ENCODE measurements at places on chromosomes 2 and 18. TPM values are rescaled to one million over a fixed set of nuclear protein-coding genes. Genes with fewer than 3 reads are reported as not detected.

DNA sequence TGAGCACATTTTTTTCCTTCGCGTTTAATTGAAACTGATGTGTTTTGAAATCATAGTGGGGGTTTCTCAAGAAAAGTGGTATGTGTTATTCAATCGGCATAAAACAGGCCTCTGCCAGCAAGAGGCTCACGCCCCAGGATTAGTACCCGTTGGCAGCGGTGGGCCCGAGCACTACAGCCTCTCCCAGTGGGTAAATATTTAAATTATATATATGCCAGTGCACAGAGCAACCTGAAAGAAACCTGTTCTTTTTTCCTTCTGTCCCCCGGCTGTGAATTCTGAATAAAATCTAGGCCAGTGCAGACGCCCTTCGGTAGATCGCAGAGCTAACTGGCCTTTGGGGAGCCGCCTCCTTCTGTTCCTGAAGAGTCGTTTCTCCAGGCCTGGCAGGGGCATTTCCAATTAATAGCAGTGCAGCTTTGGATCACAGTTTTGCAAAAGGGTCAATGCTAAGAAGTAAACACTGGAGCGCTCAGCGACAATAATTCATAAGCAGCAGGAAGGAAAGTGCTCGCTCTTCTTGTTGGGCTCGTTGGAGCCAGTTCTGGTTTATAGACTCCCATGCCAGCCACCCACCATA, 202.8 kb upstream of the SALL3 start:
- DNase-seq, result no peak

DNA sequence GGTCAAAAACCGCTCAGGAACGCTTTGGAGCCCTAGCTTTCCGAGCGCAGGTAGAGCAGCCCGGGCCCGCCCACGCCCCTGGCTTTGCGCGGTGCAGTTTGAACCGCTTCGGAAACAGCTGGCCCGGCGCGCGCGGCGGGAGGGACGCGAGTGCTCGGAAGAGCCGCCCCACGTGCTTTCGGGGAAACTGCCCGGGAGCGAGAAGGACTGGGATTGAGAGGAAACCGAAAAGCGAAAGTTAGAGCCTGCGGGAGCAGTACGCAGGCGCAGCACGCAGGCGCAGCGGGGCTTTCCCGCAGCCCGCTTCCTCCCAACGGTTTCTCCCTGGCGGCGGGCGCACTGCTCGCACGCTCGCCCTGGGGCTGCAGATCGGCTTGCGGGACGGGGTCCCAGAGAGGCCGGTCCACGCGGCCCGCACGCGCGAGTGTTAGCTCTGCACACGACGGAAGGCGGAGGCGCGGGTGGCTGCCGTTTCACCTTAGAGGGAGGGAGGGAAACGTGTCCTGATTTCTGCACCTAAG, 6.3 kb upstream of the STAT1 start:
- DNase-seq, result peak; percentile 99

GRCh38 chr2:44802777-44803424, 138.6 kb upstream of the SIX3 start:
- peak; percentile 17 for DNase-seq

DNA sequence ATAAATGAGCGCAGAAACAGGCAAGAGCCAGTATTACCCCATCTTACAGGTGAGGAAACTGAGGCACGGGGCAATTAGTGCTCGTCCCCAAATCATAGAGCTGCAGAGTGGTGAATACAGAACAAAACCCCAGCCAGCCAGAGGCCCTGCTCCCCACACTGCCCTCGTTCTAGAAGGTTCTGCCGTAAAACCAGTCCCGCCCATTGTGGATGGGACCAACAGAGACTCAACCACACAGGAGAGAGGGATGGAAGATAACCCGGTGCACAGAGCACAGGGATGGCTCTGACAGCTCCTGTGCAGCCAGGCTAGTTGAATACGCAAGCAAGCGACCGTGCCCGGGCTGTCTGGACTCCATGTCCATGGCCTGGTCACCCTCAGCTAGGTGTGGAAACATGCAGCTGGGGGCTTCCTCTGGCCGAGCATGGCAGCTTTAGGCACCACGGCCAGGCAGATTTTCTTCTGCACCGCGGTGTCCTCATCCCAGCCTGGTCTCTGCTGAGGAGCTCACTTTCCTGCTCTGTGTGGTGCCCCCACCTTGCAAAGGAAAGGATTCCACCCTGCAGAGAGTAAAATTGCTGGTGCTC, 146.4 kb downstream of the TPO start:
- no peak for DNase-seq

DNA sequence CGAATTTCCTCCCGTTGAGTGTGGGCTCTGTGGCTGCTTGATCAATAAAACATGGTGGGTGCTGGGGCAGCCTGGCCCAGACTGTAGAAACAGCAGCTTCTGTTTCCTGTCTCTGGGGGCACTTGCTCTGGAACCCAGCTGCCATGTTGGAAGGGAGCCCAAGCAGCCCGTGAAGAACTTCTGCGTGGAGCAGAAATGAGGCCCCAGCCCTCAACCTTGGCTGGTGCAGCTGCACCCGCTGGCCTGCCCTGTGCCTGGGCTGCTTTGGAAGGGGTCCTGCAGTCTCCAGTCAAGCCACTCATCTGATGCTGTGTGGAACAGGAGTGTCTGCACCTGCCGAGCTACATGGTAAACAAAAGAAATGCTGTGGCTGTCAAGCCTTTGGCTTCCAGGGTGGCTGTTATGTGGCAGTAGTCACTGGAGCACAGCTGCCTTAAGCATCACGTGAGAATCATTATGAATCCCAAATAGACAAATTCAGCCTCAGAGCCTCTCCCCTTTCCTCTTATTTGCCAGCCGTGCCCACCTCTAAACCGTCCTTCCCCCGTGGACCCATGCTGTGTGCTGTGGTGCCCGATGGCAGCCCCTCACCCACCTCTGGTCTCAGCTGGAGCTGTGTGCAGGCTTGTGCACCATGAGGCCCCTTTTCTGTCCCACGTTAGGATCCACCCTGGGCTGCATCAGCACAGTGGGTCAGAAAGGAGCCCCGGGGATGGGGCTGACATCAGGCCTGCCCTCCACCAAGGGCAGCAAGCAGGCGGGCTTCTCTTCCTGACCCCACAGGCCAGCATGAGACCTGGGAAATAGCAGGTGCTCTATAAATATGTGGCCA, 134.0 kb upstream of the HDAC4 start:
- no peak for DNase-seq

- DNase-seq, result no peak
These were observed 209.7 kb upstream of the KCNJ3 start for GRCh38 chr2:154488801-154489200.

GRCh38 chr2:16413285-16413684, 252.3 kb downstream of the CYRIA start:
- DNase-seq, result no peak

- peak; percentile 79 for DNase-seq
These were observed 56.6 kb downstream of the CLHC1 start for GRCh38 chr2:55175254-55176093.

GRCh38 chr2:189770590-189771322, 8.2 kb upstream of the OSGEPL1 start:
- no peak for DNase-seq

DNA sequence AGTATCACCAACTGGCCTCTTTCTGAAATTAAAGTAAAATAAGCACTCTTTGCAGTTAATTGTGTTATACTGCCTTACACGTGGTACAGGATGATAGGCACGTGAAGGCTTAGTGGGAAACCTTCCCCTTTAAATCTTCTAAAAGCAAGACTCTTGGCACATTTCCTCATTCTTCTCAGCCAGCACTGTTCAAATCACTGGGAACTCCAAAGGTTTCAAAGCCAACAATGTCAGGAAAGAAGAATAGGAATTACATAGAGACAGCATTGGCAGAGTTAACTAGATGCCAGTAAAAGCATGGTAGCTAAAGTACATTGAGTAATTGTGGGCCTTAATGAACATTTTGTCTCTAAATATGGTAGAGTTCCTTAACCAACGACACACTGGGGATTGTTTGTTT, 96.4 kb downstream of the DTNA start:
- peak; percentile 52 for DNase-seq

DNA sequence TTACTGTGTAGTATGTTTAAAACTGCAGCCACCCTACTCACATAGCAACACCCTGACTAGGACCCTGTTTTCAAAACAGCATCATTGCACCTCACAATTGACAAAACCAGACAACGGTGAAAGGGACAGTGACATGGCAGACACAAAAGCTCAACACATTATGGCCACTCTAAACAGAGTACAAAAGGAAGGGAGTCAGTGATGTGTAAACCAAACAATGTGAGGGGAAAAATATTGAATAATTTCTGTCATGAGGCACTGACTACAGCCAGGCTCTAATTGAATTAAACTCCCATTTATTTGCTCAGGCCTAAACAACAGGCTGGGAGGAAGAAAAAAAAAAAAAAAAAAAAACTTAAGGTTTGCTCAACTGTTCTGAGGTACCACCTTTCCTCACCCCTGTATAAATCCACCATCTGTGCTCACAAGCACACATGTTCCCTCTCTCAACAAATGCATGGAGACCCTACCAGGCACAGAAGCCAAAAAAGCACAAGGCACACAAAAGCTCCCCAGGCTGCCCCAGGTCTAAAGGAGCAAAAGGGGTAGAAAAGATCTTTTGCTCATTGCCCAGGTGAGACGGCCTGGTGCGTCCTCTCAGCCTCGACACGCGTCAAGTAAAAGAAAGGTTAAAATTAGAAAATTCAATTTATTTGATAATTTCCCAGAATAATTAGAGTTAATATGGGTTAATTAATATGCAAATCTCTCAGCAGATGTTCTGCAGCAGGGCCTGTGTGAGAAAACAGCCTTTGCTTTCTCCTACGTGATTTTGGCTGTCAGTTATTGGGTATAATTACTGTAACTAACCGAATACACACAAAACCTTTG, 80.9 kb downstream of the ZEB2 start:
- no peak for DNase-seq

- DNase-seq, result peak; percentile 92
These were observed 195.4 kb downstream of the SPP2 start for GRCh38 chr2:234245945-234246344.

- peak; percentile 27 for DNase-seq
These were observed 33.8 kb downstream of the TOGARAM2 start for GRCh38 chr2:29014811-29015421.

DNA sequence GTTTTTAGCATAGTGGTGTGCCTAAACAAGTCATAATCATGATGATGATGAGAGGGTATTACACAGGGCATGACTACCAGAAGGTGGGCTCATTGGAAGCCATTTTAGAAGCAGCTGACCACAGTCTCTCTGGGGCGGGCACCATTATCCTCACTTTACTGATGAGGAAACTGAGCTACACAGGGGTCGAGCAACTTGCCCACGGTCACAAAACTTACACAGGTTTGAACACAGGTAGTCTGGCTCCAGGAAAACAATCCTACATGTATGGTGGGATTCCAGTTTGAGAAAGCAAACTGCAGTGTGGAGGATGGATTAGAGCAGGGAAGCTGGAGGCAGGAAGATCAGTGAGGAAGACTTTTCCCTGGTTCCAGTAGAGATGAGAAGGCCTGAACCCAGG, 6.2 kb downstream of the RHOB start:
- no peak for DNase-seq

GRCh38 chr2:150351922-150352321, 135.5 kb downstream of the RND3 start:
- no peak for DNase-seq

GRCh38 chr2:59025157-59025757, 784.1 kb upstream of the FANCL start:
- DNase-seq, result peak; percentile 7

- DNase-seq, result no peak
These were observed 860.4 kb upstream of the SOX11 start for GRCh38 chr2:4831751-4832150.

DNA sequence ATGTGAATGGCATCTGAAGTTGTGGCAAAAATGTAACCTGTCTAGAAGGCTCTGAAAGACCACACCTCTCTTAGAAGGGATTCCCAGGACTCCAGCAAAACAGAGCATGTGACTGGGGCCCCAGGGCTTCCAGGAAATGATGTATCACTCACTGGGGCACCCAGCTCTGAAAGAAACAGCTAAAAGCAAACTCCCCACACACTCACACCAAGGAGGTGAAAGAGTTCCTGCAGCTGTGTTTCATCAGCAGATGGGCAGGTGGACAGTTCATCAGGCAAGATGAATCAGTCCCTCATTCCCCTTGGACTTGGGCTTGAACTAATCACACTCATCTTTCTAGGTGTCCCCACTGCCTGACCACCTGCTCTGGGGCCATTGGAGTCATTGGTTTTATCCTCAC, 76.2 kb downstream of the CCBE1 start:
- DNase-seq, result no peak

DNA sequence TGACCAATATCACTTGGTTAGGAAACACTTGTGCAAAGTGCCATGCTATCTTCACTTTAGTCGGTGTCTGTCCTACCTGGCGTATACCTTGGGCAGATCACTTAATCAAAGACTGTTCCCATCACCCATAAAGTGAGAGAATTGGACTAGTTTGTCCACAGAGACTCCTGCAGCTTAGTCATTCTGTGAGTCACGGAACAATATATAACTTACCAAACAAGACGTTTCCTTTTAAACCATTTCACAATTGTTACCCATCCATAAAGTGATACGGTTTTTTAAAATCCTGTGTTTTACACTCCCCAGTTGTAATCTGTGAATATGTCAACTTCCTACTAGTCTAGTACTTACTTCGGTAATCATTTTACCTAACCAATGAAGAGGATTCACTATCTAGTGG, 499.3 kb upstream of the SMIM21 start:
- DNase-seq, result no peak

GRCh38 chr2:64605991-64606478, 47.7 kb downstream of the SERTAD2 start:
- DNase-seq, result no peak

GRCh38 chr2:172095146-172095904, 7.4 kb downstream of the DLX2 start:
- peak; percentile 58 for DNase-seq

- no peak for DNase-seq
These were observed 184.4 kb downstream of the LTBP1 start for GRCh38 chr2:33131111-33131510.

DNA sequence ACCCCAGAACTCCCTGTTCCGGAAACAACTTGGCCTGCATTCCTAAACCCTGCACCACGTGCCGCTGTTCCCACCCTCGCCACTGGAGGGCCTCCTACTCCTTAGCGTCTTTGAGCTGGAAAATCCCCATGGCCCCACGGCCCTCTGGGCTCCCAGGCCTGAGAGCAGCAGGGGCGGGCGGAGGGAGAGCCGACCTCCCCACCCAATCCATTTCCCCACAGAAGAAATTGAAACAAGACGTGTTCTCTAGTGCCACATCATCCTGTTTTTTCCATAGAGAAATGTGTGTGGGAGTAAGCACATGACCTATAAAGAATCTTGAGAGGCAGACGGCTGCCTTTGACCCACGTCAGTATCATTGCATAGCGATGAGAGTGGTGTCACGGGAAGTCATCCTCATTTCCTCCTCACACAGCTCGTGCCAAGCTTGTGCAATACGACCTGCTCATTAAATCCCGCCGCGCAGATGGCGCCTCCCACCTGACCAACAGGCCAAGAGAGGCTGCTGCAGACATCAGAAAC, 79.2 kb downstream of the LAMA1 start:
- DNase-seq, result peak; percentile 87

GRCh38 chr2:16626497-16626896, 39.1 kb downstream of the CYRIA start:
- peak; percentile 43 for DNase-seq

Gene GLI2
- not detected for total RNA-seq

Gene VIL1
- not detected for total RNA-seq

Gene DGKD
- total RNA-seq, result 12.3 TPM

Gene COLEC12
- total RNA-seq, result 45.1 TPM

Gene LYPD6
- 14.1 TPM for total RNA-seq

Gene REG3A
- total RNA-seq, result not detected

Gene ADD2
- total RNA-seq, result 13.3 TPM

Gene GPR39
- under 0.01 TPM for total RNA-seq

Gene ASB18
- total RNA-seq, result under 0.01 TPM

Gene TMEM182
- 1.3 TPM for total RNA-seq

Gene DNER
- not detected for total RNA-seq

Gene DPP10
- total RNA-seq, result not detected

Gene ACVR1C
- 0.17 TPM for total RNA-seq

Gene PARD3B
- total RNA-seq, result 13.3 TPM

Gene NOP58
- total RNA-seq, result 61.6 TPM

All from dermis blood vessel endothelial cell (primary cell).